CD4-positive, alpha-beta T cell treated with Interferon gamma for 1 hour (primary cell): ENCODE measurements at places on chromosomes 16 and 17.
A peak's percentile ranks its signal among the peaks of the same experiment; 100 is the strongest.

GRCh38 chr16:22614271-22614947 lies 103.7 kb downstream of the NPIPB5 start:
- DNase-seq, result no peak

- DNase-seq, result no peak
These were observed 104.6 kb downstream of the GNAO1 start for GRCh38 chr16:56295739-56296527.

DNA sequence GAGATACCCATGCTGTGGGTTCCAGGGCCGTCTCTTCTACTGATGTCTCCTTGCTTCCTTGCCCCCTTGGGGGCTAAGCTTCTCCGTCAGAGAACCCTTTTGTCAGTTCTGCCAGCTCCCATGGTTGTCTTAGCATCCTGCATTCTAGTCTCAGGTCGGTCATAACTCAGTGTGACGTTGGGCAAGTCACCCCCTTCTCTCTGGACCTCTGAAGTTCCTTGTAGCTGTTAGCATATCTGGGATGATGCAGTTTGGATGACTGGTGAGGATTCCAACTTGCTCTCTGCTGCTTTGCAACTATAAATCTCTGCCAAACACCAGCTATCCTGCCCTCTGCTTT lies 8.9 kb upstream of the MYL4 start:
- DNase-seq, result no peak

GRCh38 chr16:48340054-48340453 lies 45.2 kb downstream of the SIAH1 start:
- no peak for DNase-seq

DNA sequence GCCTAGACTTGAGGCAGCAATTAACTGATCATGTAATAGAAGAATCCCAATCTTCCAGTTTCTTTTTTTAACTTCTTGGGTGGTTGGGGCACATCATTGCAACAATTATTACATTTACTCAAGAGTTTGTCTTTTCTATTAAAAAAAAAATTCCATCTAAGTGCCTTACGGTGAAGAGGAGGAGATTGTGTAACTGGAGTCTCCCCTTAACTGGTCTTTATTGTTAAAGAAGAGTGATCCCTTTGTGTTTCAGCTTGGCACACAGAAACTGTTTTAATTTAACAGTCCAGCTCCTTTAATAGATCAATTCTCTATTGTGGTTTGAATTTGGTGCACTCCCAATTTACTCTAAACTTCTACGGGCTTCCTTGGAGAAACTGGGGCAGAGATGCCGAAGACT lies 75.2 kb downstream of the FTO start:
- DNase-seq, result no peak

GRCh38 chr17:48791128-48792032 lies 25.6 kb downstream of the TTLL6 start:
- DNase-seq, result no peak

GRCh38 chr17:57968456-57968855 lies 13.2 kb upstream of the CUEDC1 start:
- no peak for DNase-seq

DNA sequence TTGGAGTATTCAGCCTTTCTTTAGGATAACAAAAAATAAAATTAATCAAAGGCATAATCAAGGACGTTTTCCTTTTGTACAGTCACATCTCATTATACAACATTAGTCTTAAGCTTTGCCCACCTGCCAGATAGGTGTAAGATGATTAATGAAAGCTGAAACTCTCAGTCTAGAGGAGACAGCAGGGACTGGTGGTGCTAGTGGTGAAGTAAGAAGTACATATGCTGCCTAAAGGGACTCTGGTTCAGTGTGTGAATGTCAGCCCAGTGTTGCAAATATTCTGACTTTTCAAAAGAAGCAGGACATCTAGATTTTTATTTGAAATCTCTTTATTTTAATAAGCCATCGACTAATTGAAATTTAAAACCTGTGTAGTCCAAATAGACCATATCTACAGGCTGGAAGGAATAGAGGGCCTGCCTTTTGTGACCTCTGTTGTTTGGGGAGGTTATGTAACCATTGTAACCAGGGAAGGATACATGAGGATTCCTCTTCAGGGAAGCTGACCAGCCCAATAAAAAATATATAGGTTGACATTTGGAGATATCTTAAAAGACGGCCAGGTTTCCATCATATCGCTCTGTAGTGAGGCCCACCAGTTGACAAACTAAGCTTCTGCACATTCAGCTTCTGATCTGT lies 54.1 kb downstream of the FTO start:
- DNase-seq, result no peak

GRCh38 chr16:65754820-65755691 lies 611.4 kb upstream of the CDH5 start:
- no peak for DNase-seq

- no peak for DNase-seq
These were observed 7.4 kb upstream of the PGS1 start for GRCh38 chr17:78371056-78371455.

DNA sequence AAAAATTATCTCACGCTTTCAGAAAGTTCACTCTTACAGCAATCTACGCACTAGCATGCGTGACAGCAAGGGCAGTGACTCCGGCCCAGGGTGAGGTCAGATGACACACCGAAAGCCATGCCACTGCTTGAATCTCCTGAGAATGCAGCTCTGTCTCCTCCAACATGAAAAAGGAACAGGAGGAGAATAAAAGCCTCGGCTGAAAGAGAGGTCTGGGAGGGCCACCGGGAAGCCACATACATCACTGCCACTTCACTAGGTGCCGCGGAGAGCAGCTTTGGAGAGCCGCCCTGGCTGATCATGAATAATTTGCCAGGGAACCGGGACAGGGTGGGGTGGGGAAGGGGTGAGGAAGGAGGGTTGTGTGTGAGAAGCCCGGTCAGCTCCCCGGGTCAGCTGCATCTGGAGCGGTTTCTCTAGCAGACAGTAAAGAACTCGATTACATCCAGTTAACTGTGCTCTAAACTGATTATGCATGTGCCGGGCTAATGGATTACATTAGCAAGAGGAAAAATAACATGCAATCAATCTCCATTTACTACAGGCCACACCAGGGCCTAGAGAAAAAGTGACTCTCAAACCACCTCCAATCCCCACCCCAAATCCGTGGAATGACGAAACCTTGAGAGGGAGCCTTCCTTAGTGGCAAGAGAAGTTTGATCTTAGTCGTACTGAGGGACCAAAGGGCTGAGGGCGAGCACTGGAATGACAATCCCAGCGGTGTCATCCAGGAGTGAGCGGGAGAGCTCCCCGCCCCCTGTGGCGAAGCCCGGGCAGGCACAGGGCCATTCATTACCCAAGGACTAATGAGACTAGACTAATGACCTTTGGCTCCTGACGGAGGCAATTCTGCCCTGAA lies 100.3 kb downstream of the ZFHX3 start:
- DNase-seq, result no peak

DNA sequence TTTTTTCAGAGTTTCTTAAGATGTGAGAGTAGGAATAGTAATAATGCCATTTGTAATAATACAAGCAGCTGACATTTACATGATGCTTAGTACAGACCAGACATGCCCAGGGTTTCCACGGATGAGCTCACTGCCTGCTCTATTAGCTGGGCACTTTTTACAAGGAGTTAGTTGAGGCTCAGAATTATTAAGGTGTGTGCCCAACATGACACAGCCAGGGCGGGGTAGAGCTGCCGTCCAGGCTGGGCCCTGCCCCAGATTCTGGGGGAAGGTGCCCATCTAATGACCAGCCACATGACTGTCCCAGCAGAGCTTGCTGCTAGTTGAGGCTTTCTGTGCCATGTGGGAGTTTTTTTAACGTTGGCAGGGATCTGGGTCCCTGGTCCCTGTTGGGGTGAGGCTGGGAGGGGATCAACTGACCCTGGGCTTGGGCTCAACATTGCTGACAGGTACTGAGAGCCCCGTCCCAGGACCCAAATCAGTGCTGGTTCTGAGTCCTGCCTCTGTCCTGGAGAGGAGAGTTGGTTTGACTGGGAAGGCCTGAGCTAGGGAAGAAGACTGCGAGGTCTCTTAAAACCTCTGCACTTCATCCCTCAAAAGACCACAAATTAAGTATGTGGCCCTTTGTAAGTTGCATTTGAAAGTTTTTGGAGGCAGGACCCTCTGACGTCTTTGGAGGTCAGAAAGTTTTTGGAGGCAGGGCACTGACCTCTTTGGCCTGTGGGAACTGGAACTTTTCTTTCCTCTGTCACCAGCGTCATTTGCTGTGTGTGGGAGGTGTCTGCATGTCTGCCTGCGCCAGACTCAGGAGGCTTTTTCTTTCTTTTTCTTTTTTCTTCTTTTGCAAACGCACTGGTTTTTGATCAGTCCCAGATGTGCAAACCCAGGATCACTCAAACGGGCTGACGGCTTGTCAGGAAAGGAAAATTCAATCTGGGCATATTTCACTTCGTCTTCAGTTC lies 2.2 kb downstream of the CRISPLD2 start:
- no peak for DNase-seq

- DNase-seq, result no peak
These were observed 35.6 kb upstream of the ENDOV start for GRCh38 chr17:80379348-80379747.

DNA sequence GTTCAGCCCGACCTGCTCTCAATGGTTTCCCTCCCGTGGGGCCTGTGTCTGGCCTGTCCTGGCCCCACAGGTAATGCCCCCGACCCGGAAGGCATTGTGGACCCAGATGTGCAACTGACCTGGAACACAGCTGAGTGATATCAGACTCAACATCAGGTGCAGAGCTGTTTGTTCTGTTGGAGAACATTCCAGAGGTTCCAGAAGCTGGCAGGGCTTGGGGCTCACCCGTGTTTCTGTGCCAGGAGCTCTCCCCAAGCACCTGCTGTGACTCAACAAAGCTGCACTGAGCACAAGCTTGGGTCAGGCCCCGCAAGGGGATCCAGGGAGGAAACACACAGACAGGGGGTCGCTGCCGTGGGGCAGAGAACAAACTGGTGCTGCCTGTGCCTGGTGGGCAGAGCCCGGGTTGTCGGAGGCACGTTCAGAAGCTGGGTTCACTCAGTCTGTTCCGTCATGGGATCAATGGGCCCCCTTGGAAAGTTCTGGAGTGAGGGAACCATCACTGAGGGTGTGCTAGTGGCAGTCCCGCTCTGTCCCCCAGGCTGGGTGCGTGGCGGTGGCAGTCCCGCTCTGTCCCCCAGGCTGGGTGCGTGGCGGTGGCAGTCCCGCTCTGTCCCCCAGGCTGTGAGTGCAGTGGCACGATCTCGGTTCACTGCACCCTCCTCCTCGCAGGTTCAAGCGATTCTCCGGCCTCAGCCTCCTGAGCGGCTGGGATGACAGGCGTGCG lies 22.1 kb downstream of the HS3ST6 start:
- no peak for DNase-seq

DNA sequence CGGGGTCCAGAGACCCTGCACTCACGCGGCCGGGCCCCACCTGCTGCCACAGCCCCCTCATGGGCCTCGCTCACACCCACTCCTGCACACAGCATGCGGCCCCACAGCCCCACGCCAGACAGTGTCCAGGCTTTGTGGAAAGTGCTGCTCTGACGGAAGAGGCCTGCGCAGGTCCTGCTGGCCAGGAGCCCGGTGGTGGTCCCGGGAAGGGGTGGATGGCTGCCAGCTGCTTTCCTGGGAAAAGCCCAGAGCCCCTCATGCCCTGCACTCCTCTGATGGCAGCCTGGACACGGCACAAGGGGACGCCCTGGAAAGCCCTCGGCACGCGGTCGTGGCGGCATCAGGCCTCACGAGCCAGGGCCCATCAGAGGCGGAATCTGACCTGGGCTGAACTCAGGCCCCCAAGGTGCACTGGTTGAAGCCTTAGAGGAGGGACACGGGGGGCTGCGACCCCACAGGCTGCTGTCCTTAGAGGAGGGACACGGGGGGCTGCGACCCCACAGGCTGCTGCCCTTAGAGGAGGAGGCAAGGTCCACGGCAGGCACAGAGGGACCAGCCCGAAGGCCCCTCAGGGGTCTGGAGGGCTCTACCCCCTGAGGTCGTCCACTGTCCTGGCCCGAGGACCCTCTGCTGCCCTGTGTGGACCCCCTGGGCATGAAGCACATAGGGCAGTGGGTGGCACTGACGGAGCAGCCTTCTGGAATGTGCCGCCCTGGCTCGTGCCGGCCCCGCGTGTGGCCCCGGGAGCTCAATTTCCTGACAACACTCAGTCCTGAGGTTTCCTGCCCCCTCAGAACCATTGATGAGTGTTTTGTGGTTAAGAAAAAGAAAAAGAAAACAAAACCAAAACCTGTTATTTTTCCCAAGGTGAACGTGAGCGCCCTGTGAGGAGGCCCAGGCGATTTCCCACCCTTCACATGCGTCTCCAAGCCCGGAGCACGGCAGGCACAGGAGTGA lies 22.1 kb downstream of the SOX8 start:
- DNase-seq, result peak; percentile 13

- DNase-seq, result no peak
These were observed 228.8 kb downstream of the CDH11 start for GRCh38 chr16:64892835-64893785.

GRCh38 chr17:43733956-43734355 lies 24.6 kb downstream of the SOST start:
- no peak for DNase-seq

DNA sequence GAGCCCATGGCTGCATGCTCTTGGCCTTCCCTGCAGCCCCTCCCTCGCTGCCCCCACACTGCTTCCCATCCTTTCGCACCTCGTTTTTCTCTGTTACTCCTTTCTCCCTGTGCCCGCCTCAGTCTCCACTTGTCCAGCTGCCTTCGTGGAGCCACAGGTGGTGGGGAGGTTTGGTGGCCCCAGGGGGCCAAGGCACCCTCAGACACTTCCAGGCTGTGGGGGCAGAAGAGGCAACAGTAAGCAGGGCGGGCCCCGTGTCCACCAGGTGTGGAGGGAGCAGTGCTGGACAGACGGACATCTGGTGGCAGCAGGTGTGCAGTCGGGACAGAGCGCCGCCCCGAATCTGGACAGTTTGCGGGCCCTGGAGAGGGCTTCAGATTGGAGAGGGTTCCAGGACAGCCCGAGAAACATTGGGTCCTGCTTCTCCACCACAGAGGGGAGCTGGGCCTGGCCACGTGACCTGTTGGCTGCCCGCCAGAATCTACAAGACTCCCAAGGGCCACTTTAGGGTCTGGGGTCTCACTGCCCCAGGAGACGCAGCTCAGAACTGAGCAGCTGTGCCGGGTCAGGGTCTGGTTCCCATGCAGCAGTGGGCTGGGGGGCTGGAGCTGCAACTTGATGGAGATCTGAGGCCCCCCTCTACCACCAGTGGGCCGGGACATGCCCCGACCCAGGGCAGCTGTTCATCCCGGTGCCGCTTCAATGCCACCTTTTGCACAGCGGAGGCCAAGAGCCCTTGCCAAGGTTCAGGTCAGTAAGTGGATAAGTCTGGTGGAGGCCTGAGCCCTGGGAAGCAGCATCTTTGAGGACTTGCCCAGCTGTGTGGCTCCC lies 22.8 kb downstream of the BAHCC1 start:
- DNase-seq, result no peak

DNA sequence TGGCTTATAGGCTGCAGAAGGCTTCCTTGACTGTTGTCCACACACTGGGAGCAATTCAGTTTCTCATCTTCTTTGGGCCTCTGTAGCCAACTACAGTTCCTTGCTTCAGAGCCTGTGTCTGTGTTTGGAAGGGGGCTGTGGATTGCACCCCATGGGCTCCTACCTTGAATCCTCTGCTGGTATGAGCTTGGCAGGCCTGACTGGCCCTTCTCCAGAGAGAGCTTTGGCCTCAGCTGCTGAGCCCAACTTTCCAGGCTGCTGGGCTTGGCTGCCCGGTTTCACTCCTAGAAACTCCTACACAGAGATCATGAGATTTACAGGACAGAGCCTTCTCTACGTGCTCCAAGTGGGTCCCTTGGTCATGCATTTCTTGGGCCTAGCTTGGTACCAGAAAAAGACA lies 354.4 kb downstream of the SNX29 start:
- DNase-seq, result no peak
